Type B pancreatic cell (in vitro differentiated cells): ENCODE measurements at places on chromosomes 7 and 10. TPM values are rescaled to one million over a fixed set of nuclear protein-coding genes. Genes with fewer than 3 reads are reported as not detected.
A peak's percentile ranks its signal among the peaks of the same experiment; 100 is the strongest.

- peak; percentile 37 for DNase-seq
Observed at GRCh38 chr10:11450427-11450826, 161.0 kb downstream of the USP6NL start.

GRCh38 chr7:151327659-151328058 lies 14.0 kb upstream of the NUB1 start:
- no peak for DNase-seq

GRCh38 chr10:88042160-88043100 lies 179.0 kb downstream of the PTEN start:
- DNase-seq = no peak

The INMT gene
- total RNA-seq = not detected in 2 replicates

The TNS3 gene
- total RNA-seq = 48.8 and 138 TPM in 2 replicates

- DNase-seq = no peak
Observed at GRCh38 chr10:811379-812175, 119.9 kb downstream of the LARP4B start.
